Smooth muscle cell of trachea (primary cell): ENCODE measurements at places on chromosomes 7 and 10. TPM values are rescaled to one million over a fixed set of nuclear protein-coding genes. Genes with fewer than 3 reads are reported as not detected.

Gene LIPM
- not detected in 2 replicates for total RNA-seq

Gene CDNF
- 3.1 and 3.6 TPM in 2 replicates for total RNA-seq

Gene TLL2
- under 0.01 and 0.17 TPM in 2 replicates for total RNA-seq

Gene HKDC1
- under 0.01 and 0.50 TPM in 2 replicates for total RNA-seq

Gene TAS2R41
- total RNA-seq: 0.17 TPM in 1 of 2 replicates, not detected in the other
